Mesothelial cell of epicardium (in vitro differentiated cells): ENCODE measurements at places on chromosomes 11 and 22.

DNA sequence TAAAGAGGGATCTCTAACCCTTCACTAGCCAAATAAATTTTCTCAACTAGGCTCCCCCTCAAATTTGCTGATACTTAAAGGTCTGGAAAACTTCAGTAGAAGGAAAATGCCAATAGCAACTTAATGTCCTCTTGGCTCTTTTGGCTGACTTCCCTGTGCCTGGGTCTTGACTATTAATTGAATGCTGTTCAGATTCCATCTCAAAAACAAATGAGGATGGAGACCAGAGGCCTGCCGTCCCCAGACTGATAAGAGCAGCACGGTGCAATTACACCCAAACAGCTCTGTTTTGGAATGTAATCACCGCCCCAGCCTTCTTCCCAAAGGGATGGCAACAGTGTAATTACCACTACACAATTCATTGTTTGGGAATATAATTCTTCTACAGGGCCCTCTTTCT is 89.3 kb upstream of the CHRM4 start:
- no peaks in the 10 kb centered on the region for H3K27me3 ChIP-seq
- peaks cover 10% of the 10 kb centered on the region for H3K4me1 ChIP-seq

DNA sequence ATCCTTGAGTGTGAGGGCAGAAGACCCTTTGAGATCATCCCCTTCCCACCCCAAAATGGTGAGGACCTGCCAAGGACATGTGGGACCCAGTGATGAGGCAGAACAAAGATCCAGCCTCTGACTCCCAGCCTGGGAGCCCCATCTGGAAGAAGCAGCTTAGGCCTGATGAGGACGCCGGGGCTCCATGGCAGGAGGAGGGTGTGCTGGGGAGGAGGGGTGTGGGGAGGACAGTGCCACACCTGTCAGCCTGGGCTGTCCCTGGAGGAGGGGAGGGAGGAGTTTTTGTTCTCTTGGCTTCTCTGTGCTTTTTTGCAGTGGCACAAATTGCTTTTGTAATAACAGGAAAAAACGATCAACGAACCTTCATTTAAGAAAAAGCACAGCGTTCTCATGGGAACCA is 44.4 kb upstream of the DAGLA start:
- no peaks in the 10 kb centered on the region for H3K27me3 ChIP-seq
- peaks cover 2% of the 10 kb centered on the region for H3K4me1 ChIP-seq
- no peak overlapping the region for H3K4me3 ChIP-seq
- no peaks in the 10 kb centered on the region for H3K36me3 ChIP-seq
- no peak for DNase-seq

DNA sequence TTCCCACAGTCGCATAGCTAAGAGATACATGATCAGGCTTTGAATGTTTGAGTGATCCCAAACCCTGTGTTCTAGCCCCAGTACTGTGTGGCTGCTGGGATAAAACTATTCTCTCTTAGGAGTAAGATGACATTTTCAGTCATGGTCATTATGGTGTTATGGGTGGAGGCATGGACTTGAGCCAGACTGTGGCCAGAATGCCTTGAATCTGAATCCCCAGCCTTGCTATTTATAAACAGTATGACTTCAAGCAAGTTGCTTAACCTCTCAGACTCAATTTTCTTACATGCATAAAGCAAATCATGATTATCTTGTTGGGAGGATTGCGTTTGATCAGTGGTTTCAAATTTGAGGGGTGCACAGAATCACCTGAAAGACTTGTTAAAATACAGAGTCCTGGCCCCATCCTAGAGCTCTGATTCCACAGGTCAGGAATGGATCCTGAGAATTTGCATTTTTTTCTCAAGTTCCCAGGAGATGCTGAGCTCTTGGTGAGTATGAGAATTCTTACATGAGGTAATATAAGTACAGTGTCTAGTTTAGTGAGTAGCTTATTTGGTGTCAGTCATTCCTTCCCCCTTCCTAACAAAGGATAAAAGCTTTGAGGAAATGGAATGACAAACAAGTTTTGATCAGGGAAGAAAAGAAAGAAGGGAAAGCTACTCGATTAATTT is 571.7 kb downstream of the METTL15 start:
- no peaks in the 10 kb centered on the region for H3K36me3 ChIP-seq
- peaks cover 27% of the 10 kb centered on the region for H3K4me1 ChIP-seq
- no peak overlapping the region for H3K4me3 ChIP-seq
- no peak overlapping the region for H3K27ac ChIP-seq
- H3K27me3 ChIP-seq = no peaks in the 10 kb centered on the region

- no peak for DNase-seq
- no peaks in the 10 kb centered on the region for H3K36me3 ChIP-seq
- H3K27ac ChIP-seq = no peak overlapping the region
- H3K4me3 ChIP-seq = no peak overlapping the region
- H3K27me3 ChIP-seq = no peaks in the 10 kb centered on the region
These were observed 12.6 kb downstream of the OMP start for GRCh38 chr11:77115181-77115611.

DNA sequence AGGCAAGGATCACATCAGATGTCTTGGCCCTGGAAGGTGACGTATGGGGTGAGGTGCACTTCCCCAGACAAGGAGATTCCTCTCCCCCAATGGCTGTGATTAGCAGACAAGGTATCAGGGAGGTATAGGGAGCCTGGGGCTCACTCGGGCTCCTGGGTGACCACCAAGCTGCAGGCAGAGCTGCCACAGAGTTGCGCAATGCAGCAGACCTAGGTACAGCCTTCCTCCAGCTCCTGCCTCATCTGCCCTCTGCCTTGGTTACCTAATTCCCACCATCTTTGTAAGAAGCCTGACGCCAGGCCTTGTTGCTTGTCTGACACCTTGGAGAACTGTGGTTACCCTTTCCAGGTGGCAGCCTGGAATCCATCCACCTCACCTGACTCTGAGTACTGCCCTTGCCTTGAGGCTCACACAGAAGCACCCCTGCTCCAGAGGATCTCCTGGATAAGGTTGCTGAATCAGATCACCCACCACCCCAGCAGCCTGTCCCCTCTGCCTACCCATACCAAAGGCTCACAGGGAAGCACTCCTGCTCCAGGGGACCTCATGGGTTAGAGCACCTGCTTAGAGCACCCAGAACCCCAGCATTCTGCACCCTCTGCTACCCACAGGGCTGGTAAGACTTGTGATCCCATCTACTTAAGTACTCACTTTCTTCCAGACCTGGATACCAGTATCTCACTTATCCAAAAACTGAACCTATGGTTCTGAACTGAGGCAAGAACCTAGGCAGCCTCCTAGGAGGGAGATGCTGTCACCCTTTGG is 40.4 kb downstream of the GAB4 start:
- H3K4me1 ChIP-seq = no peaks in the 10 kb centered on the region
- H3K27ac ChIP-seq = no peak overlapping the region
- peaks cover 2% of the 10 kb centered on the region for H3K36me3 ChIP-seq
- H3K4me3 ChIP-seq = no peak overlapping the region

GRCh38 chr11:120205596-120206161 is 5.2 kb upstream of the OAF start:
- peaks cover 46% of the 10 kb centered on the region for H3K27me3 ChIP-seq
- DNase-seq = no peak
- no peaks in the 10 kb centered on the region for H3K36me3 ChIP-seq
- H3K27ac ChIP-seq = no peak overlapping the region
- no peak overlapping the region for H3K4me3 ChIP-seq
- peaks cover 32% of the 10 kb centered on the region for H3K4me1 ChIP-seq

- peaks cover 33% of the 10 kb centered on the region for H3K27me3 ChIP-seq
- H3K4me1 ChIP-seq = peaks cover 11% of the 10 kb centered on the region
- H3K27ac ChIP-seq = no peak overlapping the region
- peaks cover 5% of the 10 kb centered on the region for H3K36me3 ChIP-seq
- no peak overlapping the region for H3K4me3 ChIP-seq
- DNase-seq = no peak
These were observed 212.2 kb downstream of the FAM181B start for GRCh38 chr11:82521427-82521826.

GRCh38 chr22:25098445-25099081 is 101.1 kb upstream of the CRYBB3 start:
- no peaks in the 10 kb centered on the region for H3K36me3 ChIP-seq
- no peak overlapping the region for H3K4me3 ChIP-seq
- no peak overlapping the region for H3K27ac ChIP-seq

- H3K4me1 ChIP-seq = no peaks in the 10 kb centered on the region
- no peaks in the 10 kb centered on the region for H3K36me3 ChIP-seq
- peaks cover 36% of the 10 kb centered on the region for H3K27me3 ChIP-seq
- H3K4me3 ChIP-seq = no peak overlapping the region
- H3K27ac ChIP-seq = no peak overlapping the region
- DNase-seq = no peak
These were observed 739 bp upstream of the MRGPRE start for GRCh38 chr11:3232956-3233355.

DNA sequence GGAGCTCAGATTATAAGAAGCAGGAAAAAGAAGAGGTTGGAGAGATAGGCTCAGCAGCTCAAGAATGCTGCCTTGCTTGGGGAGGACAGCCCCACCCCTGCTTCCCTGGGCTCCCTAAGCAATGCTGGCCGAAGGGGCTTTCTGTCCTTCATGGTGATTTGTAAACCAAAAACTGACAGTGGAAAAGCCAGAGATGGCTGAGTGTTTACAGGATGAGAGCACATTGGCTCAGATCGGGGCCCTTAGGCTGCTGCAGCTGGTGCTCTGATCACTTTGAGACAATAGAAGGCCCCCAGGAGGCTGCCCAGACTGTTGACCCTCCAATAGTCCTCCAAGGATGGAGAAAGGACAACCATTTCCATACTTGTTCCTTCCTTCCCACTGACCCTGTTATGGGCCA is 28.8 kb upstream of the AMOTL1 start:
- peaks cover 22% of the 10 kb centered on the region for H3K4me1 ChIP-seq
- no peaks in the 10 kb centered on the region for H3K36me3 ChIP-seq
- DNase-seq = no peak
- H3K4me3 ChIP-seq = no peak overlapping the region
- H3K27me3 ChIP-seq = no peaks in the 10 kb centered on the region

DNA sequence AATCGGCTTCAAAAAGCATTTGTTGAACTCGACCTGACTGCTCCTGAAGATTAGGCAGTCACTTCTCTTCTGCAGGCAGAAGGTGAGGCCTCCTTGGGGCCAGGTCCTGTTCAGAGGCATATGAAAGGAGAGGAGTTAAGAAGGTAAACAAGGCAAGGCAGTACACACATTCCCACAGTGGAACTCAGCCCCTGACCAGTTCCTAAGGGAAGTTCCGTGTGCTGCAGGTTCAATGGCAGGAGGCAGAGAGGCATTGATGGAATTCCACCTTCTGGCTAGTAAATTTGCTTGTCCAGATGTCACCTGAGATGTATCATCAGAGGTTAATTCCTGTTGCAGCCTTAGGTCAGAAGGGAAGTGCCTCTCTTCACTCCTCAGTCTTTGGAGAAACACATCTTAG is 337.0 kb upstream of the MTNR1B start:
- no peaks in the 10 kb centered on the region for H3K36me3 ChIP-seq
- H3K27ac ChIP-seq = no peak overlapping the region
- no peaks in the 10 kb centered on the region for H3K27me3 ChIP-seq
- H3K4me3 ChIP-seq = no peak overlapping the region
- peaks cover 26% of the 10 kb centered on the region for H3K4me1 ChIP-seq
- no peak for DNase-seq

DNA sequence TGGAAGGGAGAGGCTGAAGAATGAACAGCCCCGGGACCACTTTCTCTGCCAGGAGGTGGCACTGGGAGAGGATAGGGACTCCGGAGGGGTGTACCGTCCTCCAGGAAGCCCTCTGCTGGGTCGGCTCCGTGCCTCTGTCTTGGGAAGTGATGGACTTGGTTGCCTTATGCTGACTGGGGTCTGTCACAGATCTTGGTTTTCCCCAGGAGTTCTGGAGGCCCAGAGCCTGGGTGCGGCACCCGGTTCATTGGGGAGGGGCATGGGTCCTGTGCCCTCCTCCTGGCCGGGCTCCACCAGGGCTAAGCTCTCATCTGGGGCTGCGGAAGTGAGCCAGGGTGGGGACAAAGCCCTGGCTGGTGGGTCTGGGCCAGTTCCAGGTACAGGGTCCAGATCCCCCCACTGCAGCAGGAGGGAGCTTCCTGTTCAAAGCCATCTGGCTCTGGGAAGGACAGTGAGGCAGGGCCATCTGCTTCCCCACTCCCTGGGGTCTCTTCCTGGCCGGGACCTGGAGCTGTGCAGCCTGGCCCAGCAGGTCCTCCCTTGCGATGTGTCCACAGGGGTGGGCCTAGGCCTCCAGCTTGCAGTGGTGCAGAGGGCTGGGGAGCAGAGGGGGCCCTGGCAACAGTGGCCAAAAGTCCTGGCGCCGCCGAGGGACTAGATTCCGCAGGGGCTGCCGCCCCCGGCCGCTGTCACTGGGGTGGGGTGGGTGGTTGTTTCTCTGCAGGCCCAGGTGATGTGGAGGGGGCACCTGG is 1.1 kb upstream of the AP2A2 start:
- H3K4me3 ChIP-seq = no peak overlapping the region
- H3K4me1 ChIP-seq = peaks cover 17% of the 10 kb centered on the region

DNA sequence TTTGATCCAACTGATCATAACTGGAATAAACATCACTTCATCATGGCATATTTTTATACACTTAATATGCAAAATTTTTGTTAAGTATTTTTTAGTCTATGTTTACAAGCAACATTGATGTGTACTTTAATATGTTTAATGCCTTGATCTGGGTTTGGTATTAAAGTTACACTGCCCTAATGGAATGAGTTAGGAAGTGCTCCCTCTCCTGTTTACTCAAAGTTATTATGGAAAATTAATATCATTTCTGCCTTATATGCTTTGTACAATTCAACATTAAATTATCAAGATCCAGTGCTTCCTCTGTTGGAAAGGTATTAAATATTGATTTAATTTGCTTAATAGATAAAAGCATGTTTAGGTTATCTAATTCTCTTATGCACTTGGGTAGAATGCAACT is 927.3 kb upstream of the RAG2 start:
- no peaks in the 10 kb centered on the region for H3K4me1 ChIP-seq
- H3K36me3 ChIP-seq = peaks cover 18% of the 10 kb centered on the region
- DNase-seq = no peak
- H3K27me3 ChIP-seq = no peaks in the 10 kb centered on the region
- no peak overlapping the region for H3K4me3 ChIP-seq
- no peak overlapping the region for H3K27ac ChIP-seq
